ENCODE measurements at places on chromosomes 6 and 20. TPM values are rescaled to one million over a fixed set of nuclear protein-coding genes. Genes with fewer than 3 reads are reported as not detected.

Gene BANF2
- total RNA-seq: not detected

GRCh38 chr6:127514773-127515227 is 4.3 kb downstream of the MTCL3 start:
- peak; percentile 83 for DNase-seq

GRCh38 chr20:51014797-51015722 is 7.8 kb downstream of the KCNG1 start:
- DNase-seq: peak; percentile 85

GRCh38 chr6:159400826-159401225 is 231.6 kb downstream of the FNDC1 start:
- no peak for DNase-seq

- DNase-seq: no peak
Measured at GRCh38 chr6:147142684-147143245, 61.5 kb upstream of the STXBP5 start.

GRCh38 chr6:26311385-26312095 is 53.5 kb upstream of the BTN3A2 start:
- DNase-seq: peak; percentile 50
